A172 (cell line): ENCODE measurements at places on chromosomes 7 and 10.

DNA sequence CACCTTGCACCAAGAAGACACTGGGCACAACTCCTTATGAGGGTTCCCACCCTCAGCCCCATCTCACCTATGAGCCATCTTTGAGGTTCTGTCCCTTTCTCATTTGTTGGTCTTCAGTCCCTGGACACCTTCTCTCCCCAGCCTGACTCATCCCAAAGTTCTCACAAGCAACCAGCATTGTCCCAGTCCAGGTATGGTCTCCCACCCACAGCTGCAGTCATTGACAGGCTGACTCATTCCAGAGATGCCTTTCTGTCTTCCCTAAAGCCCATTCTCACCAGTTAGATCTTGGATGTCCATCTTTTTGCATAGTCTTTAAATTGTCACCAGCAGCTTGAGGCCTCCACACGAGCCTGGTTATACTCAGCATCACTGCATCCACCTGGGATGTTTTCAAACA, 26.7 kb upstream of the BMPR1A start:
- no peak for DNase-seq

DNA sequence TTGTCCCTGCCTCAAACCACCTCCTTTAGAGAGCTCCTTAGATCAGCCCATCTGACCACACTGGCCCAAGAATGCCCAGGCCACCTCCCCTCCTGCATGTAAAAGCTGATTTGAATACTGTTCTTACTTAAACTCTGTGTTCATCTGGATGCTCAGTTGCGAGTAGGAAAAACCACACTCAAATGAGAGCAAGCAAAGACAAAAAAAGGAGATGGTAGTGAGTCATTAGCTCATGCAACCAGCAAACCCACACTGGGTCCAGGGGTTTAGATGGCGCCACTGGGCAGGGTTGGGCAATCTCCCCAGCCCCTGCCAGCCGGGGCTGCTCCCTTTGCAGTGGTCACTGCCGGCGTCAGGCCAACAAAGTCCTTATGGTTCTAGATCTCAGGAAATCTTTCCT, 32.7 kb downstream of the TSPAN15 start:
- DNase-seq, result no peak

DNA sequence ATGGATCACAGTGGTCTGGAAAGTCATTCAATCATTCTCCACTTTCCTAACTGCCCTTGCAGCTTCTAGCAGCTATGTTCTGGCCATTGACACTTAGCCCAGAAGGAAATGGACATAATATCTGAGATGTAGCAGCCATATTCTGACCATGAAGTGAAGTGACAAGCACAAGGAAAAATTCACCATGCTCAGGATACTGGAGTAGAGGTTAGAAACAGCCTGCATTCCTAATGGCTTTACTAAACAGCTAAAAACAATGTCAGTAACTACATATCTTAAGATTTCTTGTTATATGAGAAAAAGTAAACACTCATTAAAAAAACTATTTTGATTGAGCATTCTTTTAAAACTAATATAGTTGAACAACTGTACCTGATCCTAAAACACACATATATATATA, 443.8 kb downstream of the MAGI2 start:
- DNase-seq, result no peak

- peak; percentile 58 for DNase-seq
Measured at GRCh38 chr7:37083311-37084096, 359.2 kb upstream of the AOAH start.

GRCh38 chr10:86410542-86411124, 44.0 kb upstream of the GRID1 start:
- DNase-seq, result peak; percentile 26

DNA sequence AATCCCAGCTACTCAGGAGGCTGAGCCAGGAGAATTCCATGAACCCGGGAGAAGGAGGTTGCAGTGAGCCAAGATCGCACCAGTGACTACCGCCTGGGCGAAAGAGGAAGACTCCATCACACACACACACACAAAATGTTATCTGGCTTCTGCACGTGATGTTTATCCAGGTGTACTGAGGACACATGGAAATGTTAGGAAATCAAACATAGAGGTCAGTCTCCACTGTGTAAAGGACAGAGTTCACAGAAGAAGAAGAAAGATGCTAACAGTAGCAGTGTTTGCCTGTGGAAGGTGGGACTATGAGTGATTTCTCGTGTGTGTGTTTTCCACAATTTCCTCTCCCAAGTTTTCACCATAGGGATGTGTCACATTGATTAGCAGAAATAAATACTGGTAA, 256.9 kb downstream of the ELMO1 start:
- DNase-seq, result no peak

- DNase-seq, result peak; percentile 21
Measured at GRCh38 chr7:139358541-139359365, 941 bp upstream of the LUC7L2 start.

- peak; percentile 87 for DNase-seq
Measured at GRCh38 chr10:113056441-113057021, 106.5 kb downstream of the TCF7L2 start.

GRCh38 chr10:33067481-33067880, 109.5 kb upstream of the ITGB1 start:
- DNase-seq, result no peak

- no peak for DNase-seq
Measured at GRCh38 chr7:112266595-112267270, 60.2 kb downstream of the ZNF277 start.

GRCh38 chr10:132665946-132666704, 119.8 kb downstream of the NKX6-2 start:
- DNase-seq, result peak; percentile 82

- DNase-seq, result no peak
Measured at GRCh38 chr10:126288547-126289493, 99.5 kb downstream of the ADAM12 start.

GRCh38 chr10:60848126-60848525, 69.8 kb downstream of the CDK1 start:
- peak; percentile 46 for DNase-seq

DNA sequence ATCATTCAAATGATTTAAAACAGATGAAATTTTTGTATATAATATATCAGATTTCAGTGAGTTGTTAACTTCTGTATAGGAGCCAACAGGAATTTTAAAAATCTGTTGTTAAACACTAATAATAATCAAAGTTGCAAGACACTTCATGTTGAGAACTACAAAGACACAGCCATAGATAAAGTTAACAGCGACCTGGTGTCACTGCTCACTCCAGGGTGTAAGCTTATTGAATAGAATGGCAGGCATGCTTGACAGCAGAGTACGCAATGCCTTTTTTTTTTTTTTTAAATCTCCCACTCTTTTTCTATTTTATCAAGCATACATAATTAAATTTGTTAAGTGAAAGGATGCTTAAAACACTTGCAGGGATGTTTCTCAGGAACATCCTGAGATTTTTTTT, 32.0 kb downstream of the PCDH15 start:
- no peak for DNase-seq

GRCh38 chr10:16565604-16566003, 43.9 kb upstream of the C1QL3 start:
- DNase-seq, result peak; percentile 4

GRCh38 chr7:47380325-47381133, 201.4 kb downstream of the TNS3 start:
- peak; percentile 55 for DNase-seq

DNA sequence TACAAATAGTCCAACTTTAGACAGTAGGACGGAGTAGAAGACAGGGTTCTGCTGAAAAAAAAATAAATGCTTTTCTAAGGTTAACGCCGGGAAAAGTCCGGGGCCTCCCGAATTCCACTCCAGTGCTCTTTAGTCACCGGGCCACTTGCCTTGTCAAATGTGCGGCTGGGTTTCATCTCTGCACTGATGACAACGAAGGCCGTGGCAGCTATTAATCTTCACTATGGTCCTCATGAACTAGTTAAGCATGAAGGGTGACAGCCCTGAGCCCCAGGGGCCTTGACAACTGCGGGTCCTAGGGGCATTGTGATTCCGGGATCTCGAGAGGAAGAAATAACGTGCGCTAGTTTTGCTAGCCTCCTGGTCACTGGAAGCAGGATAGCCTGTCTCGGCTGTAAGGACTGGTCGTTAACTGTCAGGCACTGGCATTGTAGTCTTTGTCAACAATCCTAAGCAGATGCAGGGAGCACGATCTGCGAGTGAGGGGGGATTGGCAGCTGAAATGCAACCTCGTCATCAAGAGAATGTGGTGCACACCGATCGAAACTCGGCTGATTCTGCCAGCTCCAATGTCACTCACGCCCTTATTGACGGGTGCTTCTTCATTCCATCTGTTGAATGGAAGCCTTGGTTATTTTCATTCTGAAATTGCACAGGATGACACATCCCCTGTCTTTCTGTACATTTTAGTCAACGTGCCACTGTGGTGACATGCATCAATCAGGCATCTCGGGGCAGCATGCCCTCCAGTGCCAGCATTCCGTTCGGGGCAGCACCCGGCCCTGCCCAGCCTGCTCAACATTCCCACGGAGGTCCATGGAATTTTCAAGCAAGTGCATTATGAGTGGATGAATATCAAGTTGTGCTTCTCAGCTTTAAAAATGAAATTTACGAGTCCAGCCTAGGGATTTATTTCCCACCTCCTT, 51.6 kb upstream of the MGMT start:
- DNase-seq, result no peak

GRCh38 chr10:78865931-78866717, 202.6 kb upstream of the ZMIZ1 start:
- no peak for DNase-seq

- no peak for DNase-seq
Measured at GRCh38 chr7:87345962-87346371, 503 bp downstream of the CROT start.

DNA sequence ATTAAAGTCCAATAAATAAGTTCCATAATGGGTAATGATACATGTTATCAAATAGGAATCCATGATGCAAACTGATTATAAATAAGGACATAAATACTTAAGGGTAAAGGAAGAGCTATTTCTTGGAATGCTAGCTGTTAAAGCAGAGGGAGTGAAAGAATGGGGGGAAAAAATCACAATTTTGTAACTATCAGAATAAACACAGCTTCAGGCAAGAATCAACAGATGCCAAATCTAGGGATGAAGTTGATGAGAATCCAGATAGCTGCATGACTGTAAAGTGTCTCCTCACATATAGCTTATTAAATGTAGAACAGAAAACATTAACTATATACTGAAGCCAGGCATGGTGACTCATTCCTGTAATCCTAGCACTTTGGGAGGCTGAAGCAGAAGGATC, 4.9 kb downstream of the IPMK start:
- no peak for DNase-seq
